ENCODE measurements at places on chromosomes 6 and 20. TPM values are rescaled to one million over a fixed set of nuclear protein-coding genes. Genes with fewer than 3 reads are reported as not detected.

Gene TAAR8
- not detected for total RNA-seq

Gene PAX1
- total RNA-seq: not detected

Gene ADGRB3
- not detected for total RNA-seq

Gene ADGRF4
- total RNA-seq: 0.28 TPM

Gene PLAGL1
- total RNA-seq: 16.9 TPM

Gene TRIM31
- not detected for total RNA-seq

Gene SRSF12
- total RNA-seq: 0.28 TPM

Gene HLA-DMB
- 1.4 TPM for total RNA-seq

Gene PLAGL2
- 1.5 TPM for total RNA-seq

Gene SLC22A23
- total RNA-seq: 21.1 TPM

Gene MYL9
- 19.7 TPM for total RNA-seq

Gene ANGPT4
- under 0.01 TPM for total RNA-seq

Gene ARMH2
- total RNA-seq: not detected

Gene B3GALT4
- 2.5 TPM for total RNA-seq

Gene BCLAF1
- 70.8 TPM for total RNA-seq

Gene CLVS2
- total RNA-seq: not detected

Gene CCR6
- not detected for total RNA-seq

Gene CFAP61
- 0.19 TPM for total RNA-seq

Gene CRISP3
- not detected for total RNA-seq

Gene ZSCAN31
- total RNA-seq: 9.2 TPM

Gene C20orf202
- not detected for total RNA-seq

Gene MAPK14
- 56.0 TPM for total RNA-seq

Gene CALHM4
- total RNA-seq: 0.19 TPM
